Placental epithelial cell (primary cell): ENCODE measurements at places on chromosomes 2 and 18. TPM values are rescaled to one million over a fixed set of nuclear protein-coding genes. Genes with fewer than 3 reads are reported as not detected.

UCN gene
- 0.22 and 2.0 TPM in 2 replicates for total RNA-seq

DIPK1C gene
- not detected in 2 replicates for total RNA-seq

SFTPB gene
- total RNA-seq: not detected in 2 replicates

AQP12A gene
- not detected in 2 replicates for total RNA-seq

NETO1 gene
- total RNA-seq: not detected in 2 replicates

SIX3 gene
- not detected in 2 replicates for total RNA-seq

KIDINS220 gene
- total RNA-seq: 65.4 and 88.7 TPM in 2 replicates

LOXL3 gene
- 0.39 TPM in 1 of 2 replicates, not detected in the other for total RNA-seq

SCYGR5 gene
- not detected in 2 replicates for total RNA-seq

RAX gene
- not detected in 2 replicates for total RNA-seq

DNAJC10 gene
- 24.3 and 83.5 TPM in 2 replicates for total RNA-seq

ABCB11 gene
- total RNA-seq: under 0.01 TPM in 1 of 2 replicates, not detected in the other

FLACC1 gene
- 0.54 and 2.4 TPM in 2 replicates for total RNA-seq

FIGN gene
- 5.1 and 11.1 TPM in 2 replicates for total RNA-seq

KCNG2 gene
- total RNA-seq: not detected in 2 replicates

CEP192 gene
- 27.4 and 30.6 TPM in 2 replicates for total RNA-seq

PHOSPHO2 gene
- total RNA-seq: 1.2 and 1.3 TPM in 2 replicates
